ENCODE measurements at places on chromosomes 7 and 10.

GRCh38 chr7:86790383-86790782 lies 146.7 kb downstream of the GRM3 start:
- DNase-seq = no peak

GRCh38 chr10:89391907-89392756 lies at the start of gene IFIT1:
Gene IFIT1 (plus strand): TSS chr10:89392623. CDS start chr10:89392713, 90 bp downstream.
- no peak for DNase-seq

DNA sequence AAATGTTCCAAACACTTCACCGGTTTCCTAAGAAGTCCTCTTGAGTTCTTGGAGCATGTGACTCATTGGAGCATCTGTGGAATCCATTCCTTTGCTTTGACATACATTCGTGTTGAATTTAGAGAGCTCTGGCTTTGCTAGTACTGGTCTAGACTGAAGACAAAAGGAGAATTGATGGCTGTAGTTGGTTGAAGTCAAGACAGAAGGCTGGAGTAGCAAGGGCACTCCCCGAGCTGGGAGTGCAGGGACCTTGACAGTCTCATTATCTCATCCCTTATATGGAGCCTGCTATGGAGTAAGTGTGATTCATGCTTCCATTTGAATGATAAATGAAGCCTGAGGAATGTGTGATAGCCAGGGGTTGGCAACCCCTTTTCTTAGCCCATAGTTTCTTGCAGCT lies 1249.1 kb downstream of the TYW1 start:
- no peak for DNase-seq

- DNase-seq = no peak
These were observed 93.0 kb downstream of the NHLRC2 start for GRCh38 chr10:113947184-113948041.

- DNase-seq = no peak
These were observed 130.9 kb downstream of the SND1 start for GRCh38 chr7:127782654-127783559.

DNA sequence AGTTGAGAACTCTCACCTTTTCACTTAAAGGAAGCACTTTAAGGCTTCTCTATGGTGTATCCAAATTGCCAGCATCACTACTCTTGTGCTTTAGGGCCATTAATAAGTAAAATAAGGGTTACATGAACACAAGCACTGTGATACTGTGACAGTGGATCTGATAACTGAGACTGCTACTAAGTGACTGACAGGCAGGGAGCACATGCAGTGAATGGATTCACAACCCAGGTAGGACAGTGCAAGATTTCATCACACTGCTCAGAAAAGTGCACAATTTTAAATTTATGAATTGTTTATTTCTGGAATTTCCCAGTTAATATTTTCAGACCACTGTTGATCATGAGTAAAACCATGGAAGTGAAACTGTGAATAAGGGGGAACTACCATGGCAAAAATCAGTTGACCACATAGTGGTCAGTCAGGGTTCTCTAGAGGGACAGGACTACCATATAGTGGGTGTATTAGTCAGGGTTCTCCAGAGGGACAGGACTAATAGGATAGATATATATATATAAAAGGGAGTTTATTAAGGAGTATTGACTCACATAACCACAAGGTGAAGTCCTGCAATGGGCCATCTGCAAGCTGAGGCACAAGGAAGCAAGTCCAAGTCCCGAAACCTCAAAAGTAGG lies 20.9 kb upstream of the CYP51A1 start:
- no peak for DNase-seq

GRCh38 chr7:157003445-157003755 lies 7.1 kb downstream of the MNX1 start:
- no peak for DNase-seq

- no peak for DNase-seq
These were observed 350.5 kb downstream of the CRPPA start for GRCh38 chr7:16070806-16071205.

DNA sequence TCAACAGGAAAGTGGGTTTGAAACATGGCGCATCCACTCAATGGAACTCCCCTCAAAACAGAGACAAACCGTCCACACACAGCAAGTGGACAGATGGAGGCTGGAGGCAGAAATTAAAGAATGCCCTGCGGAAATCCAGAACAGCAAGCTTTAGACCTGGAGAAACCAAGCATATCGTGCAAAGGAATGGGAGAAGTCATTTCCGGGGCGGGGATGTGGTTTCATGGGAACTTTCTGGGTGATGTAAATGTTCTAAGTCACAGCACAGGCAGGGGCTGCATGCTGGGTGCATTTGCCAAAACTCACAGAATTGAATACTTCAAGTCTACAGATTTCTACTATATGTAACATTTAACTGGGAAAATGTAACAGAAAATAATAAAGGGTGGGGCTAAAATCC lies 213.0 kb downstream of the PTPRN2 start:
- no peak for DNase-seq

DNA sequence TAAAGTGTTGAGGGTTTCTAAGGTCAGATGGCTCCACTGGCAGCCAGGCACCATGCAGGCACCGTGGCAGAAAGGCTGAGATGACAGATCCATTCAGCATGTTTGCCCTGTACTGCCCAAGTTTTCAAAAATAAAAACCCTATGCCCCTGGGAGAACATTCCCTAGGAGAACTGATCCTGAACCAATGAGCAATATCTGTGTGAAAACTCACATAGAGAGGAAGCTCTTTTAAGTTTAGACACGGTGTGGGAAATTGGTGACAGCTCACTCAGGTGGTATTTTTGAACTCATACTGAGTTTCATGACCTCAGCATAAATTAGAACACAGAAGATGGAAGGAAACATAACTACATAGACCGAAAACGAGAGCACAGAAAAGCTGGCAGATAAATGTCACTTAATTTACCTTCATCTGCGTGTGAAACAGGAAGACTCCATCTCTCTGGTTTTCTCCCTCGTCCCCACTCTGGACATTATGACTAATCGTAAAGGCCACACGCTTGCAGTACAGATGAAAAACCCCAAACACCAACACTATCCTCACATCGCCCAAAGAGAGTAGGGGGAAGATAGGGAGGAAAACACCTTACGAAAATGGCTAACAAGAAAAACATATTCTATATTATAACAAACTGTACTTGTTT lies 127.8 kb downstream of the ICA1 start:
- no peak for DNase-seq

- no peak for DNase-seq
These were observed 350.4 kb upstream of the ETV1 start for GRCh38 chr7:14339861-14340260.

GRCh38 chr7:96837593-96837992 lies 127.9 kb upstream of the SEM1 start:
- no peak for DNase-seq

GRCh38 chr7:51471210-51471980 lies 154.8 kb upstream of the COBL start:
- DNase-seq = no peak

Measured in cortex of kidney (tissue), 1 donor.